BE2C (cell line): ENCODE measurements at places on chromosomes 13 and 19.

DNA sequence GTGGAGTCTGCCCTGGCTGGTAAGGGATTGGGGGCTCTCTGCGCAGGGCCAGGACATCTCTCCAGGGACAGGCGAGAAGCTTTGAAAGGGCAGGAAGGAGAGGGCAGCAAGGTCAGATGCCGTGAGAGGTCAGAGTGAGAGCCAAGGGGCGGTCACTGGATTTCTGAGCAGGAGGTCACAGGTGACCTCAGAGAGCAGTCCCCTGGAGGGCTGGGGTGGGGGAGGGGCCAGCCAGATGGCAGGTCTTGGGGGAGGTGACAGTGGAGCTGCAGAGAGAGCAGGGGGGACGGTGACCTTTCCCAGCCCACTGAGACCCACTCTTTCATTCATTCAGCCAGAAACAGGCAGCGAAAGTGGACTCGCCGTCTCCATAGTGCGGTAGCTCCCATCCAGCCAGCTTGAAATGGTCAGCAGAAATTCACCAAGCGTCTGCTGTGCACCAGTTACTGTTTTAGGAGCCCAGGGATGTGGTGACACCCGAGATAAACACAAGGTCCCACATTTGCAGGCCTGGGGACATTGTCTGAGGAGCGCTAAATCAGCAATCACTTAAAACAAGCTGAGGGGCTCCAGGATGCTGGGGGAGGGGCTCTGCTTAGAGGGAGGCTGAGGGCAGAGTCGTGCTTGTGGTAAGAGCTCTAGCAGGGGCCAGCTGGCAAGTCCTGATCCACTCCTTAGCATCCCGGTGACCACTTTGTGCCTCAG is 10.2 kb downstream of the CARM1 start:
- DNase-seq, result no peak

- peak; percentile 24 for DNase-seq
Measured at GRCh38 chr19:18429717-18430416, 8.1 kb downstream of the ISYNA1 start.

- DNase-seq, result no peak
Measured at GRCh38 chr19:18704971-18705370, 21.5 kb downstream of the CRTC1 start.

GRCh38 chr19:39871362-39871761 is 25.2 kb upstream of the FBL start:
- DNase-seq, result no peak

DNA sequence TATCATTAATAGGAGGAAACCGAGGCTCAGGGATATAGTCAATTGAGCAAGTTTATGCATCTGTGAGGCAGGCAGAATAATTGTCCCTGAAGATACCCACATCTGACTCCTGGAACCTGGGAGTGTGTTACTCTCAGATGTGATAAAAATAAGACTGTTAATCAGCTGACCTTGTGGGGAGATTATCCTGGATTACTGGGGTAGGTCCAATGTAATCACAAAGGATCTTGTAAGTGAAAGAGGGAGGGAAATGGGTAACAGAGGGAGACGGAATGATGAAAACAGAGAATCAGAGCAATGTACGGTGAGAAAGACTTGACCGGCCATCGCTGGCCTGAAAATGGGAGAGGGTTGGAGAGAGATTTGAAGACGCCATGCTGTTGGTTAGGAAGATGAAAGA is 3.2 kb upstream of the EDDM13 start:
- DNase-seq, result no peak

- peak; percentile 94 for DNase-seq
Measured at GRCh38 chr19:11482384-11483050, 1.7 kb upstream of the ELAVL3 start.

GRCh38 chr19:21398851-21399250 is 1.9 kb downstream of the ZNF493 start:
- DNase-seq, result no peak

DNA sequence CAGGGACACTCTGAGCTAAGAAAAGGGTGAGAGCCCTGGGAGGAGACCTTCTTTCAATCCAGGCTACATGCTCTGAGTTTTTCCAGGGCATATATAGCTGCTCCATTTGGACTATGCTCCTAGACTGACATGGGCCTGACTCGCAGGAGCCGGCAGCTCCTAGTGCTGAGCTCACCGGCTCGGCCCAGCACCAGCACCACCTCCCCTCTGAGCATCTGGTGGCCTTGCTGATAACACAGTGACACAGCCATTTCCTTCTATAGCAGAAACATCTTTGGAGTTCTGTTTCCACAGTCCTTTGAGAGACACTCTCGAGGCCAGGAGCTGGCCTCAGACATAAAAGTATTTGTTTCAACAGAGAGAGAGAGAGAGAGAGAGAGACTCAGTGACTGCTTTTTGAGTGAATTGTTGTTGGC is 184.9 kb downstream of the TM9SF2 start:
- DNase-seq, result peak; percentile 69

- DNase-seq, result no peak
Measured at GRCh38 chr13:20190481-20191310, 2.0 kb downstream of the GJB2 start.

GRCh38 chr19:35205733-35206323 is 22.7 kb downstream of the FAM187B start:
- no peak for DNase-seq

DNA sequence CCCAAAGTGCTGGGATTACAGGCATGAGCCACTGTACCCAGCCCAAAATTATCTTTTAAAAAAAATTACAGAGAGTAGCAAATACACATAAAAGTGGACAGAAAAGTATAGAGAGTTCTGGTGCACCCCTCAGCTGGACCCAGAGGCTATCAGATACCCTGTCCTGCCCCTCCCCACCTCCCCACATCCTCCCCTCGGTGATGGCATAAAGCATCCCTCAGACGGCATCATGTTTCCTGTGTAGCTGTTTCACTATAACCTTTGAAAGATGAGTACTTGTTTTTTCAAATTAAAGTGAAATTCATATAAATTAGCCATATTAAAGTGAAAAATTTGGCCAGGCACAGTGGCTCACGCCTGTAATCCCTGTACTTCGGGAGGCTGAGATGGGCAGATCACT is 20.1 kb downstream of the SLC27A1 start:
- no peak for DNase-seq
